ENCODE measurements at places on chromosomes 3 and 15.

DNA sequence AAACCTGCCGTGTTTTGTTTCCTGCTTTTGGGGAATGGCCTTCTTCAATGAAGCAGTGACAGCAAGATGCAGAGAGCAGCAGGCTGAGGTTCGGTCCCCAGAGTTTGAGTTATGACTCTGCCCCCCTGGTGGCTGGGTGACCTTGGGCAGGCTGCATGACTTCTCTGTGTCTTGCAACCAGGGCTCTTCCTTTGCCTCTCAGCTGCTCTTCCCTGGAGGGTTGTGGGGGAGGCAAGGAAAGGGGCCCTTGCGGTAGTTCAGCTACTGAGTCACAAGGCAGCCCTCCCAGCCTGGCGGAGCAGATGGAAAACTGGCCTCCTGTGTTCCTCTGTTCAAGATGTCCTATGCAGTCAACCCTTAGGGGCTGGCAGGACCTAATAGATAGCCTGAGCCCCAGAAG is 17.1 kb downstream of the CTXND1 start:
- no peak for DNase-seq

DNA sequence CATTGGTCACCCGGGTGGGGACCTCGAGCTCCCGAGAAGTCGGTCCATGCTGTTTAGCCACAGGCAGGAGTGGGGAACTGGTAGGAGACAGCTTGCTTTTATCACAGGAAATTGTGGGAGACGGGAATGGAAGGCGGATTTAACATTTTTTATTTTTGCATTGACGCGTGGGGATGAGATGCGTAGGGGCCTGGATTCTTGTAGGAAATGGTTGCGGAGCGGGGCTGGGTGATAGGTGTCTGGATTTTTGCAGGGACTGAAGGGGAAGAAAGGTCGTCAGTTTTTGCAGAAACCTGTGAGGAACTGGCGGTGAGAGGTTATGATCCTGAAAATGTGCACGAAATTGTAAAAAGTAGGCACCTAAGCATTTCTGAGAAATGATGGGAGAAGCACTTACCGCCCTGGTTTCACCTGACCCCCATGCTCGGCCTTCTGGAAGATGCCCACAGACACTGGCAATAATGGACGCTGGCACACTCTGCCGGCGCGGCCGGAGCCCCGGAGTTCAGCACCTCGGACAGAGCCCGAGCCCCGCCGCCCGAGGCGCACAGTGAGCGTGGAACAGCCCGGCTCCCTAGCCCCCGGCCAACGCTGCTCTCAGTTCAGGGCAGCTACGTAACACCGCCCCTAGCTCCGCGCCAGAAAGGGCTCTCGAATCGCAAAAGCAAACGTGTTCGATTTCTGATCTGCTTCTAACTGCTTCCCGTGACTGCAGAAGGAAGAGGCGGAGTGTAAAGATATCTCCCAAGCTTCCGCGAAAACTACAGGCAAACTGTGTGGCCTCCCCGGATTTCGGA is 928 bp downstream of the ANKRD34C start:
- DNase-seq = no peak

DNA sequence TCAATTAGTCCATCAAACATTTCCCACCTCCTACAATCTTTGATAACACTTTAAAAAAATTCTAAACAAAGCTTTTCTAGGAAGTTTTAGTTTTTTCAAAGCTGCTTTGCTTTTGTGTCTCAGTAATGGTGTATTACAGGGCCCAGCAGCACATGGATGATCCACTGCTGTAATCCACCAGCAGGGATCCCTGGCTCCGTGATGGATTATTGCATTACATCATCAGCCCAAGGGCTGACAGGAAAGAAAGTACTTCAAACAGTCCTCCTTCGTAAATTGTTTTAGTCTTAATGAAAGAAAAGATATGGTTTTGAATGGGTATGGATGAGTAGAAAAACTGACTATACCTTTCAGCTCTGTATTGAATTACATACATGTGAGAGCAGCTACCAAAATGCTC is 688.9 kb upstream of the NAALADL2 start:
- DNase-seq = no peak

DNA sequence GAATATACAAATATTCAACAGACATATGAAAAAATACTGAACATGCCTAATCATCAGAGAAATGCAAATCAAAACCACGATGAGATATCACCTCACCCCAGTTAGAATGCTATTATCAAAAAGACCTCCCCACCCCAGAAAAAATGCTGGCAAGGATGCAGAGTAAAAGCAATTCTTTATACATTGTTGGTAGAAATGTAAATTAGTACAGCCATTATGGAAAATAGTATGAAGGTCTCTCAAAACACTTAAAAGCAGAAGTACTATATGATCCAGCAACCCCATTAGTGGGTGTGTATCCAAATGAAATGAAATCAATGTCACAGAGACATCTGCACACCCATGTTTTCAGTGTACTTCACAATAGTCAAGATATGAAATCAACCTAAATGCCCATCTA is 308.7 kb downstream of the CHST2 start:
- no peak for DNase-seq

GRCh38 chr3:169528289-169528688 is 135.2 kb downstream of the MECOM start:
- DNase-seq = no peak

GRCh38 chr3:133857767-133858166 is 37.9 kb downstream of the RAB6B start:
- DNase-seq = no peak

GRCh38 chr3:180265551-180265950 is 228.8 kb upstream of the PEX5L start:
- DNase-seq = no peak

GRCh38 chr3:122642935-122643334 is 37.7 kb upstream of the PARP14 start:
- no peak for DNase-seq

- DNase-seq = no peak
Observed at GRCh38 chr3:107275511-107275910, 101.7 kb upstream of the CCDC54 start.

GRCh38 chr3:125349556-125350165 is 25.5 kb downstream of the ZNF148 start:
- no peak for DNase-seq

All from activated CD8-positive, alpha-beta memory T cell treated with anti-CD3 and anti-CD28 coated beads for 4 hours (primary cell).